ENCODE measurements at places on chromosomes 1 and 21. TPM values are rescaled to one million over a fixed set of nuclear protein-coding genes. Genes with fewer than 3 reads are reported as not detected.

S100A9 gene
- 17.8 TPM for polyA plus RNA-seq

IQGAP3 gene
- 12.0 TPM for polyA plus RNA-seq

ITLN1 gene
- polyA plus RNA-seq, result 0.77 TPM

EFNA1 gene
- 83.5 TPM for polyA plus RNA-seq

KLF17 gene
- polyA plus RNA-seq, result not detected

PTGS2 gene
- polyA plus RNA-seq, result 3.3 TPM

TMEM82 gene
- not detected for polyA plus RNA-seq

IL20 gene
- not detected for polyA plus RNA-seq

ZBTB21 gene
- 10.4 TPM for polyA plus RNA-seq

RHBG gene
- polyA plus RNA-seq, result 4.9 TPM

CATSPERE gene
- polyA plus RNA-seq, result 2.0 TPM

LAMC1 gene
- 313 TPM for polyA plus RNA-seq

ZBTB17 gene
- polyA plus RNA-seq, result 29.5 TPM

GCSAML gene
- 0.27 TPM for polyA plus RNA-seq

NECTIN4 gene
- polyA plus RNA-seq, result 9.0 TPM

NLRP3 gene
- polyA plus RNA-seq, result 1.8 TPM

S100B gene
- polyA plus RNA-seq, result 1.8 TPM

GNB1 gene
- polyA plus RNA-seq, result 301 TPM

PPIAL4G gene
- 0.15 TPM for polyA plus RNA-seq

MANEAL gene
- polyA plus RNA-seq, result 4.5 TPM

PCBP3 gene
- 3.5 TPM for polyA plus RNA-seq

AVPR1B gene
- 0.10 TPM for polyA plus RNA-seq

AGMAT gene
- polyA plus RNA-seq, result 0.81 TPM

OR6N1 gene
- not detected for polyA plus RNA-seq

KRTAP19-3 gene
- polyA plus RNA-seq, result not detected

GJA4 gene
- polyA plus RNA-seq, result 26.3 TPM

FRRS1 gene
- 10.8 TPM for polyA plus RNA-seq

CLK2 gene
- 75.4 TPM for polyA plus RNA-seq

RAB3B gene
- 0.52 TPM for polyA plus RNA-seq

PTPN22 gene
- polyA plus RNA-seq, result 1.0 TPM

SERPINC1 gene
- 0.13 TPM for polyA plus RNA-seq

SYTL1 gene
- polyA plus RNA-seq, result 10.1 TPM

LHX8 gene
- not detected for polyA plus RNA-seq

FAM72B gene
- 3.8 TPM for polyA plus RNA-seq

CR2 gene
- polyA plus RNA-seq, result 0.10 TPM

CHI3L2 gene
- polyA plus RNA-seq, result 0.33 TPM

PGLYRP4 gene
- not detected for polyA plus RNA-seq

KCNA2 gene
- 1.1 TPM for polyA plus RNA-seq

Data from left lung (tissue), 14 donors.